ENCODE measurements at places on chromosomes 6 and 20. TPM values are rescaled to one million over a fixed set of nuclear protein-coding genes. Genes with fewer than 3 reads are reported as not detected.
A peak's percentile ranks its signal among the peaks of the same experiment; 100 is the strongest.

DNA sequence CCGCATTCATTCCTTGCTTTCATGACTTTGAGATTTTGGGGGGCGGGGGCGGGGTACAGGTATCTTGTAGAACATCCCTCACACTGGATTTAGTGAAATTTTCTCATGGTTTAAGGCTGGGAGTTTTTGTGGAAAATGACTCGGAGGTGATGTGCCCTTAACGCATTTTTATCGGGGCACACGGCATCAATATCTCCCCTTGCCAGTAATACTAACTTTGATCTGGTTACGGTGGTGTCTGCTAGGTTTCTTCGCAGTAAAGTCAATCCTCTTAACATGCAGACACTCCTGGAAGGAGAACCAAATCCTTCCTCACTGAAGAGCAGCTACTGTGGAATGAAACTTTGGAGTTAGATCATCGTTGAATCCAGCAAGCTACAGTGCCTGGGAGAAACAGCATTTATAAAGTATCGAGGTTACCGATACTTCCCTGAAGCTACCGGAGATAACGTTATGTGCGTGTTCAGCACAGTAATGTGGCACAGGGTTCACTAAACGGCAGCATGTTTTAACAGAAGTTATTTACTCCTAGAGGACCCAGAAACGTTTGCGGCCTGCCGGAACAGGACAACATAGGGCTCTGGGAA is 1.2 kb upstream of the DYNLRB1 start:
- H3K4me3 ChIP-seq = peak overlapping the region; percentile 92
- H3K27ac ChIP-seq = peak overlapping the region; percentile 89
- H3K4me1 ChIP-seq = peaks cover 19% of the 10 kb centered on the region
- no peaks in the 10 kb centered on the region for H3K27me3 ChIP-seq
- peaks cover 8% of the 10 kb centered on the region for H3K36me3 ChIP-seq

DNA sequence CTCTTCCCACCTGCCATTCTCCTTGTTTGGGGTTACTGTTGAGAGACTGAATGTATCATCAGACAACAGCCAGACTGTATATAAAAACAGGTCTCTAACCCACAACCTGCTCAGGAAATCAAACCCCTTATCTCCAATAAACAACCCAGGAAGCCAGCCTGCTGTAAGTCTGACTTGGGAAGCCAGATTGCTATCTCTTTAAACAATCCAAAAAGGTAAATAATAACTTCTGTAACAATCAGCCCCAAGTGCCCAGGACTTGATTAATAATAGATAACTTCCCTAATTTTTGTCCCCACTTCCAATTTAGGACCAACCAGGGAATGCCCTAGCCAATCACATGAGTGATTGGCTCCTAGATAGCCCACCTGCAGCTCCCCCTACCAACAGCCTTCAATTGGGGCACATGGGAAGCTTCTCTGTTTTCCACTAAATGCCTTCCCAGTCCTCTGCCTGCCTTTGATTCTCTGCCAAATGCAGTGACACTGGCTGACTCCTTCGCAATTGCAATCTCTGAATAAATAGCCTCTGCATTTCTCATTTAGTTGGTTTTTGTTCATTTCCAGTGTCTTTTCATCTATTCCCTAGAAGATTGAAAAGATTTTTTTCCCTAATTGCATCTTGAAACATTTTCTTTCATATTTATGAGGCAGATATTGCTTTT is 117.1 kb upstream of the TAB2 start:
- H3K27me3 ChIP-seq = no peaks in the 10 kb centered on the region
- no peak overlapping the region for H3K4me3 ChIP-seq
- no peaks in the 10 kb centered on the region for H3K4me1 ChIP-seq
- no peak overlapping the region for H3K27ac ChIP-seq
- H3K36me3 ChIP-seq = no peaks in the 10 kb centered on the region

The FOXA2 gene
- total RNA-seq = not detected

The BMP2 gene
- 9.2 TPM for total RNA-seq

DNA sequence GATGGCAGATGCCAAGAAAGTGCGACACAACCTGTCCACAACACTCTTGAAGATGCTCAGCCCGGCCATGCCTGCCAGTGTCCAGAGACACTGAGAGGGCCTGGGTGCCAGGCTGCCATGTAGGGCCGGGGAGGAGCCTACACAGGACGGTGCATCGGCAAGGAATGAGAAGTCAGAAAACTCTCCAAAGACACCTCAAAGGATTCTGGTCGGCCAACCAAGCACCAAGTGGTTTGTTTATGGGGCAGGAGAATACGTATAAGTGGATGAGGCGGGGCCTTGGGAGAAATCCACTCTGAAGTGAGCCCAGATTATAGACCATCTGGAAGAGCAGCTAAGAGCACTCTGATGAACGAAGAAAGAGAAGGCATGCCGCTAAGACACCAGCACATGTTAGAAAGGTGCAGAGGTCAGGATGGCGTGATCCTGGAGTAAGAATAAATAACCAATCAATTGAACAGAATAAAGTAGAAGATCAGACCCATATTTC is 120.7 kb upstream of the FOXQ1 start:
- H3K27me3 ChIP-seq = no peaks in the 10 kb centered on the region
- H3K27ac ChIP-seq = peak overlapping the region; percentile 32
- no peak overlapping the region for H3K4me3 ChIP-seq
- H3K4me1 ChIP-seq = no peaks in the 10 kb centered on the region
- H3K36me3 ChIP-seq = no peaks in the 10 kb centered on the region

The EMILIN3 gene
- not detected for total RNA-seq

DNA sequence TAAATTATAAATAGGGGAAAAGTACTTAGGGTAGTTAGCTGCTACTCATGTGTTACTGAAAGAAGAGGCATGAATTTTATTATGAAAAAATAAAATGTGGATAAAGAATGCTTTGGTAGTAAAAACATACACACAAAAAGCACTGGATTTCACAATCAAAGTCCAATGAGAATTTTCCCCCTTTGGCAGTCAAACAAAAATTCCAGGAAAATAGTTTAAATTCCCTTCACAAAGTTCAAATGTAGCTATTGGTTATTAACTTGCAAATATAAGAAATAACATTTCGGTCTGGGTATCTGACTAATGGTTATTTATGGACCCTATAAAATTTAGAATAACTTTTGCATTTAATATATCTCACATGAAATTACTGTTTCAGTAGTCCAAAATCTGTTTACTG is 210.4 kb downstream of the FOXC1 start:
- H3K36me3 ChIP-seq = no peaks in the 10 kb centered on the region
- H3K27me3 ChIP-seq = no peaks in the 10 kb centered on the region
- no peak overlapping the region for H3K27ac ChIP-seq
- peaks cover 6% of the 10 kb centered on the region for H3K4me1 ChIP-seq
- no peak overlapping the region for H3K4me3 ChIP-seq

The FAM210B gene
- total RNA-seq = 46.3 TPM
